Activated naive CD4-positive, alpha-beta T cell treated with anti-CD3 and anti-CD28 coated beads, Interleukin-2, amount 50 U/mL, for 72 hours (primary cell): ENCODE measurements at places on chromosomes 4 and X.

DNA sequence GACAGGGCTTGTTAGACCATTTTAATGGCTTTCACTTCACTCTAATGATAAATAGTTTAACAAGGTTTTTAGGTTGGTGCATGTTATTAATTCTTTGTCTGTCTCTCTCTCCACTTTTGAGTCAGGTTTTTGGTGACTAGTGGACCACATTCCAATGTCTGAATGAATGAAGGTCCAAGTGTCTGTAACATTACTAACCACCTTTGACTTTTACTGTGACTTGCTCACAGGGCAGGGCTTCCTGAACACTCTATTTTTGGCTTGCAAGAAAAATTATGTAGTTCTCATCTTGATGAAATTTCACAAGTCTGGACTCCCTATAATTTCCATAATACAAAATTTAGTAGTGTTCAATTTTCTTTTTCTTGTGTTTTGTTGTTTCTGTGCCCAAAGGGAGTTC lies 78.9 kb upstream of the BMPR1B start:
- no peak for DNase-seq

DNA sequence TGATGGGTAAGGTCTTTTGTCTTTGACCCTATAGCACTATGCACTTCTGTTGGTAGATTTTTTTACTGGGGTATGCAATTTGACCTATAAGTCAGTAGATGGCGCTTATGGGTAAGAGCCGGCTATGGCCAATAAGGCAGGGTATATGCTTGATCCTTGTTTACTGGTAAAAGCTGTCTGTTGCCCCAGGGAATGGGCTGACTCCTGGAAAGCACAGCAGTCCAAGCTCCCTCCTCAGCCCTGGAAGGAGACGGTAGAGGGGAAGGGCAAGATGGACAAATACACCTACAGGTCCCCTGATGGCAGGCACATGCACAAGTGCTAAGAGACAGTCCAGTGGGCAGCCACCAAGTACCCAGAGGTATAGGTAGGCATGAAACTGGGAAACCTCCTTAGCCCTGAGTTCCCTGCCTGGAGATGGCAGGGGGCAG lies 63.7 kb downstream of the ADAMTS3 start:
- no peak for DNase-seq

DNA sequence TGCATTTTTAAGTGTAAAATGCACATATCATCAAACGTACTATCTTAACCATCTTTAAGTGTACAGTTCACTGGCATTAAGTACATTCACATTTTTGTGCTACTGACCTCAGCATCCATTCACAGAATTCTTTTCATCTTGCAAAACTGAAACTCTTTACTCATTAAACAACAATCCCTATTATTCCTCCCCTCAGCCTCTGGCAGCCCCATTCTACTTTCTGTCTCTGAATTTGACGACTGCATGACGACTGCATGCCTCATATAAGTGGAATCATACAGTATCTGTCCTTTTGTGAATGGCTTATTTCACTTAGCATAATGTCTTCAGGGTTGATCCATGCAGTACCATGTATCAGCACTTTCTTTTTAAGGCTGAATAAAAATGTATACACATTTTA lies 38.7 kb downstream of the CNKSR2 start:
- no peak for DNase-seq

GRCh38 chr4:33349376-33349775 lies 2629.2 kb downstream of the PCDH7 start:
- DNase-seq, result no peak

DNA sequence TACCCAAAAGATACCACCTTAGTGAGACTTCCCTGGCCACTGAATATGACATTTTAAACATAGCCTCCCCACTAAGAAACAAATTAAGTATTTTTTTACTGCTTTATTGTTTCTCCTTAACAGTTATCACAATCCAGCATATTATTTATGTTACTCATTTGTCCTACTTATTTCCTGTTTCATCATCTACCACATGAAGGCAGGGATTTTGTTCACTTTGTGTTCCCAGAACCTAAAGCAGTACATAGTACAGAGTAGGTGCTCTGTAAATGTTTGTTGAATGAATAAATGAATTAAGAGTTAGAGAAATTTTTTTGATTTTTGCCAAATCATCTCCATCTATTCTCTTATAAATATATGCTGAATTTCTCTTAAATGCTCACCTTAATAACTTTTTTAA lies 318.4 kb upstream of the GIMD1 start:
- no peak for DNase-seq

- no peak for DNase-seq
Measured at GRCh38 chr4:147891476-147892115, 159.7 kb downstream of the ARHGAP10 start.

- DNase-seq, result peak; percentile 58
Measured at GRCh38 chrX:71492231-71493065, 40.5 kb upstream of the OGT start.

DNA sequence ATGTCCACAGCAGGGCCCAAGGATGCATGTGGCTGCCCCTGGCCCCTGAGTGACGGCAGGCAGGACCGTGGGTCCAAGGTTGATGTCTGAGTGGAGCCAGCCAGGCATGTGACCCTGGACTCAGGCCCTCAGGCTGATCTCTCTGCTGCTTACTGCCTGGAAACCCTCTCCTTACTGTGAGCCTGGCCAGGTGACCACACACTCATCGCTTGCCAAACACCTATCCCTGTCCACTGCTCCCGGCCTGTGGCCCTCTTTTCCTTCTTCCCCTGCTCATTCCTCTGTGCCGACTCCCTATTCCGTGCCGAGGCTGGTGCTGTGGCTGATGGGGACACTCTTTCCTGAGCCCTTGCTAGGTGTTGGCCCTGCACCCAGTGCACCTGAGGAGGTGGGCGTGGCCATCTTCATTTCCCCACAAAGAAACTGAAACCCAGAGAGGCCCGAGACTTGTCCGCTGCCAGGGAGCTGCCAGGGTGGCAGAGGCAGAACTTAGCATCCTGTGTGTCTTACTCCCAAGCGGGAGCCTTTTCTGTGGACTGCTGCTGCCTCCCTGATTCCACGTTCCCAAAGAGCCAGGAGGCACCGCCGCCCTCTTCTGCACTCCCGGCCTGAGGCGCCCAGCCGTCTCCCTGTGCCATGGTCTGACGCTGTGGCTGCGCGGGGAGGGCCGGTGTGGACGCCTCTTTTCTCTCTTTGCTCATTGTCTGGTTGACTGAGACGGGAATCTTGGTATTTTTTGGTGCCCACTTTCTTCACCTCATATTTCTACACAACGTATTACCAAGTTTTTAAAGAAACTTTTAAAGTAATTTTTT lies 11.2 kb upstream of the RNF4 start:
- DNase-seq, result no peak
